G401 (cell line): ENCODE measurements at places on chromosomes 3 and 15.
A peak's percentile ranks its signal among the peaks of the same experiment; 100 is the strongest.

DNA sequence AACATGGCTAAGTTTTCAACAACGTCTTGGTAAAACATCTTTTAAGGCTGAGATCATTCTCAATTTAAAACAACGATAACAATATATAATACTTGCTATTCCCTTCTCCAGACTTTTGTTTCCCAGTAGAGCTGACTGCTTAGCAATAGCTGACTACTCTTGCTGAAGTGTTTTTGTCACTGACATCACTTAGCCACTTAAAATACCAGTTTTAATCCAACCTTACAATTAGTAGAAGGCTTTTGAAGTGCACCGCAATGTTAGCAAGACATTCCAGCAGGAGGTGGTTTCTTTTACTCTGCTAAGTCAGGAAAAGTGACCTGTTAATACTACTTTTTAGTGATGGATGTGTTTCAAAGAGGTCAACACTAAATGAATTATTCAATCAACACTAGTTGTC lies 28.7 kb upstream of the GBE1 start:
- DNase-seq: no peak

DNA sequence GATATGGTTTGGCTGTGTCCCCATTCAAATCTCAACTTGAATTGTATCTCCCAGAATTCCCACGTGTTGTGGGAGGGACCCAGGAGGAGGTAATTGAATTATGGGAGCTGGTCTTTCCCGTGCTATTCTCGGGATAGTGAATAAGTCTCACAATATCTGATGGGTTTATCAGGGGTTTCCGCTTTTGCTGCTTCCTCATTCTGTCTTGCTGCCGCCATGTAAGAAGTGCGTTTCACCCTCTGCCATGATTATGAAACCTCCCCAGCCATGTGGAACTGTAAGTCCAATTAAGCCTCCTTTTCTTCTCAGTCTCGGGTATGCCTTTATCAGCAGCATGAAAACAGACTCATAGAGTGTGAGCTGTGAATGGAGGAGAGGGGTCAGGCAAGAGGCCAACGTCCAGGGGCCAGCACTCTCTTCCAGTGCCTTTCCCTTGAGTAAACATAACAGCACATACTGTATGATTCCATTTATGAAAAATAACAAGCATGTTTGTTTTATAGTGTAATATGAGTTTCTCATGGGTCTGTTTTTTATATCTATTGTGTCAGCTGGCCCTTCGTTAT lies 16.3 kb upstream of the LCTL start:
- no peak for DNase-seq

- no peak for DNase-seq
Observed at GRCh38 chr15:65305776-65306175, 1.3 kb downstream of the RNU5B-1 start.

DNA sequence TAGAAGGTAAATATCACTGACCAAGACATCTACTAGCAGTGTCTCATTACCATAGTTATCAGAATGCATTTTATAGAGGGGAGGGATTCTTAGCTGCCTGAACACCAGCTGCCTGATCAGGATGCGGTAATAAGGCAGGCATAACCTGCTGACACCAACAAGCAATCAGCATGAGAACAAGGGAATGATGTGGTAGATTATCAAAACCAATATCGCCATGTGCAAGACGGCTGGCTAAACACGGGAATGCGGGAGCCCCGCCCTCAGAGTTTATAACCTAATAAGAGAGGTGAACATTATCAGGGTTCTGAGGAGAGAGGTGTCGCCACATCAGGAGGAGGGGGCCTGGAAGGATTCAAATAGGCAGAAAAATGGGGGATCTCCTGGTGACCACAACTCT lies 20.5 kb downstream of the B4GALT4 start:
- DNase-seq: no peak

DNA sequence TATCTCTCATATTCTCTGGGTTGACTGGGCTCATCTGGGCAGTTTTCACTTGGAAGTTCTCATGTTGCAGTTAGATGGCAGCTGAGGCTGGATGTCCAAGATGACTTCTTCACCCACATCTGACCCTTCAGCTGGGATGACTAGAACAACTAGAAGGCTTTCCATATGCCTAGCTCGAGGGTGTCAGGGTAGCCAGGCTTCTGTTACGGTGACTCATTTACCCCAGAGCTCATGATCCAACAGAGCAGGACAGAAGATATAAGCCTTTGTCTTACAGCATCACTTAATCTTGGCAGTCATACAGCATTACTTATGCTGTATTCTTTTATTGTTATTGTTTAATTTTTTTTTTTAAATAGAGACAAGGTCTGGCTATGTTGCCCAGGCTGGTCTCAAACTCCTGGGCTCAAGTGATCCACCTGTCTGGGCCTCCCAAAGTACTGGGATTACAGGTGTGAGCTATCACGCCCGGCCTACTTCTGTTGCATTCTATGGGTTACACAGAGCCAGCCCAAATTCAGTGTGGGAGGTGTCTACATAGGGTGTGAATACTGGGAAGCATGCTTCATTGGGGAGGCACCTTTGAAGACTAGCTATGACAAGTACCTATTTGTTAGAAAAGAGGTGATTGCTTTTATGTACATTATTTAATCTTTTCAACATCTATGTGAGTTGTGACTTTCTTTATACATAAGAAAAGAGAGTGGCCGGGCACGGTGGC lies 10.7 kb downstream of the HMCES start:
- DNase-seq: no peak

GRCh38 chr3:161222662-161223061 lies 1.6 kb downstream of the NMD3 start:
- DNase-seq: peak; percentile 42

- DNase-seq: no peak
Observed at GRCh38 chr3:191523148-191523547, 62.2 kb downstream of the PYDC2 start.

DNA sequence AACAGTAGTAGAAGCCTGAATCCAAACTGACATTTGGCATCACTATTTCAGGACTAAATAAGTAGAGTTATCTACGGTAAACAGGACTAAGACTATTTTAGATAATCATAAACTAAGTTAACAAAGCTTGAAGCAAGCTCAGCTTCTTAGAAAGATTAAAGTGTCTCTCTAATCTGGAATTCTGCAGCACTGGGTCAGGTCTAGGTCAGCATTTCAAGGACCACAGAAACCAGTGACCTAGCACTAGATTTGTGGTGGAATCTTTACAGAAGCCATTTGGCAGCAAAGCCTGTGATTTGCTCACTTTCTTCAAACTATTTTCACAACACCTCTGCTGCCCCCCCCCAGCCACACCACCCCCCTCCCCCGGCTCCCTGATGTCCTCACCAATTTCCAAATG lies 37.5 kb downstream of the IGSF11 start:
- DNase-seq: no peak

DNA sequence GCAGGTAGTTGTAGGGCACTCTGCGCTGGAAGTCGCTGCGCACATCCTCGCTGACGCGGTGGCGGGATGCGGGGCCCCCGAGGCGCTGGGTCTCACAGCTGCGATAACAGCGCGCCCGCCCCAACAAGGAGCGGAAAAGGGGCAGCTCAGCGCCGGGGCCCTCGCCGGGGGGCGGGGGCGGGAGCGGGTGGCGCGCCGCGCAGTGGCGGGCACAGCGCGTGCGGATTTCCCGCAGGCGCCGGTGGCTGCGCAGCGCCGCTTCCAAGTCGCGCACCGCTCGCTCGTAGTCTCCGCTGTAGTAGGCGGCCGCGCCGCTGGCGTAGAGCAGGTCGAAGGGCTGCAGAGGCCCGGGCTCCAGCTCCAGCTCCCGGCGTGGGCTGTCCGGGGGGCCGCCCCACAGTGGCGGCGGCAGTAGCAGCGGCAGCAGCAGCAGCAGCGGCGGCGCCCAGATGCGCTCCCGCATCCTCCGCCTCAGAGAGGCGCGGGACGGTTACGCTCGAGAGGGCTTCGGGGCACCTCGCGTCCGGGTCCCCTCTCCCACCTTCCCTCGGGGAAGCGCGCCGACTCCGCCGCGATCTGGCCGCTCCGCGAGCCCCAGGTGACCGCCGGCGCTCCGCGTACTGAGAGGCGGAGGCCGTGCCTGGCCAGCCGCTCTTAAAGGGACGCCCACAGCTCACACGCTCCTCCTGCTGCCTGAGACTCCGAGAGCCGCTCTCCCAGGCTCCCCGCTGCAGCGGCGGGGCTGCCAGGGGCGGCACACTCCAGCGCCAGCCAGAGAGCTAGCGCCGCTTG lies at the start of gene P3H2:
Gene P3H2 (minus strand): TSS at position 629 of the 792 bp plus-strand sequence. CDS start 166 bp downstream, at position 463.
- peak; percentile 48 for DNase-seq

DNA sequence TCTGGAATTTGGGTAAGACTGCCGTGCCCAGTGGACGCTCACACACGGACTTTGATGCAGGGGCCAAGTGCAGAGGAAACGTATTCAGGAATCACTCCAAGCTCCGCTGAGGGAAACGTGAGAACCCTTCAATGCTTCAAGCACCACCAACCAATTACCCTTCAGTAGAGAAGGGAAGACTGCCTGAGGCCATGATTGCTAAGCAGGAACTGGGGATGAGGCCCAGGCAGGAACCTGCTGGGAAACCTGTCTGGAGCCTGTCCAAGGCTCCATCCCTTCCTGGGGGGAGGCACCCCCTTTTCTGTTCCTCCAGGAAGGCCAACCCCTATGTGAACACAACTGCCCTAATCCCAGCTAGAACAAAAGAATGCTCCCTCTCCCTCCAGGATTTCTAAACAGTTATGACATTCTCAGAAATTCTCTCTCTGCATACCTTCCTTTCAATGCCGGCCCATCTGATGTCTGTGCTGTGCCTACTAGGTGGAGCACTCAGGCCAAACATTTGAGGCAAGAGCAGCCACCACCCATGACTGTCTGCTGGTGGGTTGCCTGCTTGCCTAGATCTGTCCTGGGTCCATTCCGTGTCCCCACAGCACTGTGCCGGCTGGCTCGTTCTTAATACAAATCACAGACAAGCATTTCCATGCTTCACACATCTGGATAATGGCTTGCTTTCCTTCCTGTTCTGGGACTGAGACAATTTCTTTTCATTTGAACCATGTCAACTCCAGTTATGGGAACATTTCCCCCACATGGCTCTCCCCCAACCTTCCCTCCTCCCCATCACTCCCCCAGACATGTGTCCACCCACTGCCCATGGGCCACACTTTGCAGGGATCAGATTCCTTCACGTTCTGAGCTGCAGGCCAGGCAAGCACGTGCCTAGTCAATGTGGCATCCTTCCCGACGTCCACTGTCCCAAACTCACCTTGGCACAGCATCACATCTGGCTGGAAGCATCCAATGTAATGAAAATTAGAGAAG lies 149.4 kb downstream of the ADAMTS17 start:
- no peak for DNase-seq

- DNase-seq: no peak
Observed at GRCh38 chr3:46186471-46187340, 21.4 kb downstream of the CCR1 start.

GRCh38 chr3:157063926-157064325 lies 96.0 kb downstream of the CCNL1 start:
- DNase-seq: peak; percentile 69

DNA sequence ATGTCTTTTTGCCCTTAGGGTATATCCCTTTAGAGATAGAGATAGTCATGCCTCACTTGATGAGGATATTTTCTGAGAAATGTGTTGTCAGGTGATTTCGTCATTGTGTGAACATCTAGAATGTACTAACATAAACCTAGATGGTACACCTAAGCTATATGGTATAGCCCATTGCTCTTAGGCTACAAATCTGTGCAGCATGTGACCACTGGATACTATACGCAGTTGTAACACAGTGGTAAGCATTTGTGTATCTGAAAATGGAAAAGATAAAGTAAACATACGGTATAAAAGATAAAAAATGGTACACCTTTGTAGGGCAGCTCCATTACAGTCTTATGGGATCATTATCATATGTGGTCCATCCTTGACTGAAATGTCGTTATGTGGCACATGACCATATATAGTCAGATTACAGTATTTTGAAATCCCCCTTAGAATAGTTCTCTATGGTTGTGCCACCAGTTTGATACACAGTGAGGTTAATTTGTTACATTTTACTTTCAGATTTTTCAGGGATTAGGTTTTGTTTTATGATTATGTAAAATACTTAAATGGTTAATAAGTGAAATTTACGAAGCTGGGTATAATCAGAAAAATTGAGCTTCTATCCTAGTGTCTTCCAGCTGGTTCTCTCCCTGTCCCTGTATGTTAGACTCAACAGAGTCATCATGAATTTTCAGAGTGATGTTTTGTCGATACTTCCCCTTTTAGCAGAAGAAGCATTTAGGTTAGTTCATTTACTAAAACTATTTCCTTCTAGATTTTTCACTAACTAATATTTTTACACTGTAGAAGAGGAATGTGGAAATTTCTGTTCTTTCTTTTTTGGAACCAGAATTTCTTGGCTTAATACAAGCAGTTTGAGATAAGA lies 12.8 kb downstream of the SETD5 start:
- no peak for DNase-seq

DNA sequence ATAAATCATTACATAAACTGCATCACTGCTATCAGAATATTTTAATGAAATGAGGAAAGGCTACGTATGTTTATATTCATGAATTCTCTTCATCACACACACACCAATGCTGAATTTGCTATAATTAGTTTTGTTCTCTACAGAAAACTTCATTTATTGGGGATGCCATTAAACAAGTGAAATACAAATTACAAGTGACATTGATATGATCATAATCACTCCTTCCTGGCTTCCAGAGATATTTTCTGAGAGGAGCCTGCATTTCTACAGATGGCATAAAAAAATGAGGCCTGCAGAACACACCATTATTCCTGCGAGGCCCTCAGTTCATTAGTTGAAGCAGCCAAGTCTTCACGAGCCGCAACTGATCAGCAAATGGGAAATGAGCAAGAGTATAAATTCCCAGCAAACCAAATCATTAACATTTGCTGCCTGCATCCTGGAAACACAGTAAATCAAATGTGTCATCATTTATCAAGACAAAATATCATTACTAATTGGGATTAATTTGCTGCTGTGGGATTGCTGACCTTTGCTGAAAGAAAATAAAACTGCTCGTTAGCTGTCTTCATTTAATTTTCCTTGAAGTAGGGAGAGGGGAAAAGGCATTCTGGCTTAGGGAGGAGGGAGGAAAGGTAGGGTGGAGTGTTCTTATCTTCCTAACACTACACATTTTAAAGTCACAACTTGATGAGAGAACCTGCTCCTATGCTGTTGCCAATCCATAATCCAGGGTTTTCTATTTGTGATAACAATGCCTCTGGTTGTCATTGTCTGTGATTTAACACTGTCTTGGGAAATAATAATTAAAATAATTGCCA lies 921.9 kb downstream of the SQOR start:
- no peak for DNase-seq

GRCh38 chr15:57152666-57153539 lies 223.4 kb upstream of the CGNL1 start:
- DNase-seq: no peak

DNA sequence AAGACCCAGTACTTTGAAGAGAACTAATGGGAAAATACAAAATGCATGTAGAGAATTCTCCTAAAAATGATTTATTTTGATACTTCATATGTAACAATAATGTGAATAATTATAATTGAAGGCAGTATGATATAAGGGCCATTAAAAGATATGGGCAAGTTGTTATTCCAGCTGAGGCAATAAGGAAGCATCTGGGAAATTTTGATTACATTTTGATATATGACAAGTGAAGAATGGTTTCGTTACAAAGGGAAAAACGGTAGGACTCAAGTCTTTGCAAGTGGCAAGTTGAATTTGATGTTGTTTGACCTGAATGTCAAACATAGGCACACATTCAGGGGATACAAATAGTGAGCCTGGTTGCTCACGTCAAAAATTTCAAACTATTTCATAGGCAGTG lies 137.9 kb upstream of the TP63 start:
- DNase-seq: no peak
